Left lobe of liver (tissue), 2 donors: ENCODE measurements at places on chromosomes 16 and 17. TPM values are rescaled to one million over a fixed set of nuclear protein-coding genes. Genes with fewer than 3 reads are reported as not detected.

GRCh38 chr16:47524007-47524405, 62.9 kb downstream of the PHKB start:
- DNase-seq, result no peak

The GINS2 gene
- 0.88 TPM for total RNA-seq

The RAMP2 gene
- 3.4 TPM for total RNA-seq

The TBC1D3G gene
- total RNA-seq, result not detected

The ADGRG3 gene
- 0.43 TPM for total RNA-seq
